ENCODE measurements at places on chromosomes 6 and 20.

- no peak for DNase-seq
These were observed 51.7 kb downstream of the SLC26A8 start for GRCh38 chr6:35972471-35973367.

DNA sequence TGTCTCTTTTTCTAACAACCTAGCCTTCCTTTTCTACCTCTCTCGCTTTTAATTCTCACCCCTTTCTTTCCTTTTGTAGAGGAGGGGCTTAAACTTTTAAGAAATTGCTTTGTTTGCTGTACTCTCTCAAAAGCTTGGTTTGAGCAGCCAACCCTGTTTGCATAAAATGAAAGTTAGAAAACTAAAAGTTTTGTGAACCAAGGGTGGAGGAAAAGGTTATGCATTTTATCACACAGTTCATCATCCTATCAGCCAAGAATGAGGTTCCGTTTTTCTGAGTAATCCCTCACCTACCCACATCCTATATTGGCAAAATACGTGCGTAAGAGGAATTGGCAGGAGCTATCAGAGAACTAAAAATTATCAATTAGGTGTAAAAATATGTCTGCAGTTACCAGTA is 42.8 kb upstream of the LOC128125822 start:
- no peak for DNase-seq

DNA sequence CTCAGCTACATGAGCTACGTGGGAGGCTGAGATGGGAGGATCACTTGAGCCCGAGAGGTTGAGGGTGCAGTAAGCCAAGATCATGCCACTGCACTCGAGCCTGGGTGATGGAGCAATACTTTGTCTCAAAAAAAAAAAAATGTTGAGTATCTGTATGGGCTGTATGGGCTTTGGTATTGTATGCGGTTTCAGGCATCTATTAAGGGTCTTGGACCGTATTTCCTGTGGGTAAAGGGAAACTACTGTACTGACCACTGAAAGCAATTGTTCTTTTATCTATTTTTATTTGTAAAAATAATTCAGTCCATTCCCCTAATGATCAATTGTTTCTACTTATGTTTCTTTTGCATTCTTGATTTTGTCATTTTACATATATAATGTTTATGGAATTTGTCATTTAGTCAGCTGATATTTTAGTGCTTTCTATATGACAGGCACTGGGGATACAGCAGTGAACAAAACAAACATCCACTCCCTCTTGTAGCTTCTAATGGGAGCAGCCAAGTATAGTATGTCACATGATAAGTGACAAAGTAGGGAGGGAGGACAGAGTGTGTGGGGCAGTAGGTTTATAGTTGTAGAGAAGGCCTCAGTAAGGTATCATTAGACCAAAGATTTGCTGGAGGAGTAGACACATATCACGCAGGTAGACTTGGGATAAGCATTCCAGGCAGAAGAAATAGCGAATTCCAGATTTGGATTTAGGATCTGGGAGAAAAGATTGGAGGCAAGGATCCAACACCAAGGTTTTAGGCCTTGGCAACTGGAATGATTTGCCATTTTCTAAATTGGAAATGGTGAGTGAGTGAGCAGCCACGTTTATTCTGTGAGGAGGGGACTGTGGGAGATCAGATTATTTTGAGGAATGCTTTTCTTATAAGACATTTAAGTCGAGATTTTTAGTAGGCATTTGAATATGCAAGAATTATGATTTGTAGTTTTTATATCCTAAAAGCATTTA is 6.0 kb downstream of the PCMT1 start:
- no peak for DNase-seq

DNA sequence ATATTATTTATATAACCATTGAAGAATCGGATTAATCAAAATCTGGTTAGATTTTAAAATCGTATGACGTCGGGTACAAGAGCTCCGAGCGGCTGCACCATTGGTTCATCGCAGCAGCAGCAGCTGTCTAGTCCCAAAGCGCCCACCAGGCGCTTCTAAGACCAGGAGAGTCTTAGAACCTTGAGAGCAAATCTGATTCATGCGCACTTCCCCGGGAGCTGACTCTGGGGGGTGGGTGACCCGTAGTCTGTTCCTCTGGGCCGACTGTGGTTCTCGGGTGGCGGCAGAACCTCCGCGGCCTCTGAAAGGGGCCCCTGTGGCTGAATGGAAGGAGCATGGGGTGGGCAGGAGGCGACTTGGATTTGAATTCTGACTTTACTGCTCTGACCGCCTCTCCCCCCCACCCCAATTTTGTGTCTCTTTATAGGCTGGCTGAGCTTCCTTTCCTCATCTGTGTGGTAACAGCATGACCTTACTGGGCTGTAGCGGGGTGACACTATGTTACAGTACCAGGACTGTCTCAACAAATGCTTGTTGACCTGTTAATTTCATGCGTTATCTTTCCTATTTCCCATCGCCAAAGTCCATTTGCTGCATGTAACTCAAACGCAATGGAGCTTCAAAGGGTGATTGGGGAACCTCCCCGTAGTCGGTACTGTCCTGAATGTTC is 119.7 kb downstream of the RTN4IP1 start:
- DNase-seq = no peak

- DNase-seq = no peak
These were observed 139.9 kb downstream of the TBXT start for GRCh38 chr6:166027761-166028160.

DNA sequence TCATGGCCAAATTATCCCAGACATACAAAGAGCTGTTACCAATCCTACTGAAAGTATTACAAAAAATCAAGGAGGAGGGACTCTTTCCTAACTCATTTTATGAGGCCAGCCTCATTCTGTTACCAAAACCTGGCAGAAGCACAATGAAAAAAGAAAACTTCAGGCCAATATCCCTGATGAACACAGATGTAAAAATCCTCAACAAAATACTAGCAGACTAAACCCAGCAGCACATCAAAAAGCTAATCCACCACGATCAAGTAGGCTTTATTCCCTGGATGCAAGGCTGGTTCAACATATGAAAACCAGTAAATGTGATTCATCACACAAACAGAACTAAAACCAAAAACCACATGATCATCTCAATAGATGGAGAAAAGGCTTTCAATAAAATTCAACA is 109.2 kb downstream of the C6orf118 start:
- no peak for DNase-seq

DNA sequence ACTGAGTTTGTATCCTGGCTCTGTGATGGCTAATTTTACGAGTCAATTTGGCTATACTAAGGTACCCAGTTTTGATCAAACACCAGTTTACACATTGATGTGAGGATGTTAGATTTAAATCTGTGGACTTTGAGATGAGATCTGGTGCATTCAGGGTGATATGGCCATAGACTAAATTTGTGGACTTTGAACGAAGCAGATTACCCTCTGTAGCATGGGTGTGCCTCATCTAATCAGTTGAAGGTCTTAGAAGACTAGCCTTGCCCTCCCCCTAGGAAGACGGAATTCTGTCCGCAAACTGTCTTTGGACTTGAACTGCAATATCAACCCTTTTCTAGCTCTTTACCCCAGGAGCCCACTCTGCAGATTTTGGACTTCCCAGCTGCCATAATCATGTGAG is 547.8 kb upstream of the CITED2 start:
- DNase-seq = no peak

GRCh38 chr20:31823360-31824124 is 4.4 kb downstream of the MYLK2 start:
- DNase-seq = no peak

DNA sequence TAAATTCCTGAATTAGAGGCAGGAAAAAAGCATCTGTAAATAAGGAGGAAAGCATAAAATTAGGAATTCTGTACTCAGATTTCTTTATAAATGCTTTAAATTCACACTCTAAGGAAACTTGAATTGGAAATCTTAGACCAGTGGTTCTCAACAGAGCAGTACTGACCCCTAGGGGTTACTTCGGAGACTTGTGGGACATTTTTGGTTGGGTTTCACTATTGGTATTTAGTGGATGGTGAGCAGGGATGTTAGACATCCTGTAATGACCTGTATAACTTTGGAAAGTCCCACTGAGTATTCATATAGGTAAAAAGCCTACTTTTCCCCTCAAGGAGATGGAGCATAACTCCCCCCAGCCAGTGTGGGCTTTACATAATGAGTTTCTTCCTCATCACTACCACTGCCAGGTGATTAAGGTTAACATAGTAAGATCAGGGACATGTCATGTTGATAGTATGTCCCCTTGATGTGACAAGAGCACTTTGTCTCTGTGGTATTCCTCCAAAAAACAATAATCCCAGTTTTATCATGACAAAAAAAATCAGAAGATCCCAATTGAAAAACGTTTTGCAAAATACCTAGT is 31.0 kb downstream of the GLO1 start:
- DNase-seq = no peak

- DNase-seq = no peak
These were observed 26.2 kb upstream of the MLIP start for GRCh38 chr6:54085047-54085446.

GRCh38 chr6:103193413-103193812 is 1666.3 kb downstream of the HACE1 start:
- DNase-seq = no peak

DNA sequence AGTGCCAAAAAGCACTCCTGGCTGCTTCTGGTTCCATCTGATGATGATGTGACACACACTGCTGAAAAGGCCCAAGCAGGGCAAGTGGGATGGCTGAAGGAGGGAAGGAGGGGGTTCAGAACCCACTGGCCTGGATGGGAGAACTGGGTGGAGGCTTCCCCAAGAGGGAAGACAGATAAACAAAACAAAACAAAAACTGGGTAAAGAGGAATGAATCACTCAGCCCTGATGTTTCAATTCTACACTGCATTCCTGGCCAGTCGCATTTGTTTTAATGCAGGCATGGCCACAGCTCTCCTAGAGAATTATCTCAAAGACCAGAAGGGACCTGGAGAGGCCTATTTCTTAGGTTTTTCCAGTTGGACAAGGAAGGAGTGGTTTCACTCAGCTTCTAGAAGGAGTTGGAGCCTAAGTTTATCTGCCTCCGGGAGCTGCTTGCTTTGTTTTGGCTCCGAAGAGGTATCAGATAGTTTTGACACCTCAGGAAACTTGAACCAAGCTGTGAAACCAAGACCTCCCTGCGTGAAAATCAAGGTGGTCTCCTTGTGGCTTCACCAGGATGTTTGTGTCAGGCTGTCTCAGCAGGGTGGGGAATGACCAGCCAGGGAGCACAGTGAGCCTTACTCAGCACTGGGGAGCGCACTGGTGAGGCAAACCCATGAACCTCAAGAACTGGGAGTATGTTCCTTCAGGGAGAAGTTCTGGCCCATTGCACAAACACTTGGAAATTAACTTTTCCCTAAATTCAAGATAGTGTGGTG is 16.1 kb downstream of the TTPAL start:
- no peak for DNase-seq

- no peak for DNase-seq
These were observed 15.6 kb downstream of the BTN2A1 start for GRCh38 chr6:26473429-26473757.

DNA sequence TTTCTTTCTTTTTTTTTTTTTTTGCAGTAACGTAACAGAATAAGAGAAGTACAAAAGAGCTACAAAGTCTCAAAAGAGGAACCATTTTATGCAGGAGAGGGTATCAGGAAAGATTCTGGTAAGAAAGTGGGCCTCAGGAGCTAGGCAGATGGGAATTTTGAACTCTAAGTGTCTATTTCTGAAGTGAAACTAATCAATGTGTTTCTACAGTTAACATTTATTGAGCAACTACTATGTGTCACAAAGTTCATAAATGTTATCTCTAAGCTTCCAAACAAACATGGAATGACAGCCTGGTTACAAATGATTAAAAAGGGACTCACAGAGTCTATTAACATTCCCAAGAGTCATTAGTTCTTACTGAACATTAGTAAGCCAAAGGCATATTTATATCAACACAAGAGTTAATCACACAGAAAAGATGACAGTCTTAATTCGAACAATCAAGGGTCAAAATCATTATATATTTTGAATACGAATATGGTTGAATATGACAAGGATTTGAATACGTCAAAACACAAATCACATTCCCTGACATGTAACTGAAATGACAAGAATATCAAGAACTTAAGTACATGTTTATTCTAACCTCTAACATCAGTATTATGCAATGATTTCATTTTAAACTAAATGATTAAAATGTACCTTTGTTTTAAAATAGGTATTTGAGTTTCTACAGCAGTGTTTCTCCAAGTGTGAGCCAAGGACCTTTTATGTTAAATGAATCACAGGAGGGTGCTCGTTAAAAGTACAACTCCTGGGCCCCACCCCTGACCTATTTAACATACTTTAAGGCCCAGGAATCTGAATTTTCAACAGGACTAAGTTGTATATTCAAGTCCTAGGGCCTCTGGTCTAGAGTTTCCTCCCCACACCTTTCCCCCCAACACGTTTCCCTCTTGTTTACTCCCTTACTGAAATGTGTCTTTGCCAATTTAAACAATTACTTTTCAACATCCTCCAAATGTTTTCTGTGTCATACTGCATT is 89.7 kb downstream of the ATXN1 start:
- no peak for DNase-seq

DNA sequence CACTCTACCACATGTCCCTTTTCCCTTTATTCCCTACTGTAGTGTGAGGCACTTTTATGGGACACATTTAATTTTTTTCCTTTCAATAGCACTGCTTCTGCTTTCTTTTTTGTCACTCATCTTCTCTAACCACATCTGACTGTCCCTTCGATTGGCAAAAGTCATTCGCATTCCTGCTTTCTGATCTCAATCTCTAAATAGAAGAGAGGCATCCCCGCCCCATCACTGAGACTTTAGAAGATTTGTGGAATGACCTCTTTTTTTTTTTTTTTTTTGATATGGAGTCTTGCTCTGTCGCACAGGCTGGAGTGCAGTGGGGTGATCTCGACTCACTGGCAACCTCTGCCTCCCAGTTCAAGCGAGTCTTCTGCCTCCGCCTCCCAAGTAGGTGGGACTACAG is 9.1 kb downstream of the ZNF292 start:
- DNase-seq = no peak

- no peak for DNase-seq
These were observed 229.8 kb downstream of the HIVEP2 start for GRCh38 chr6:142714951-142715785.

- DNase-seq = no peak
These were observed 258.7 kb downstream of the HTR1B start for GRCh38 chr6:77204555-77204954.

DNA sequence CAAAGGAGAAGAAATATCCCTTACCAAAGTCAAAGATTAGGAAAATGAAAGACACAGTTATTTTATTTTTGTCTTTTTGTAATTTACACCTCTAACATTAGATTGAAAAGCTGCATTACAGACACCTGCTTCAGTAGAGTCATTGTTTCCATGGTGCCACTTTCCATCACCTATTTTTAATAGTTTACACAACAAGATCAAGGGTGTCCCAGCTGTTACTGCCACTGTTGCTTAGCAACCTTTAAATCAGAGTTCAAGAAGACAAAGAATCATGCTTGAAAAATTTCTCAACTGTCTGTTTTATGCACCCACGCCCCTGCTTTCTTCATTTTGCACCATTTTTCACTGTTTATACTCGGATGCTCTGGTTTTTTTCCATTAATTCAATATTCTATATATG is 668.2 kb upstream of the GJE1 start:
- no peak for DNase-seq

DNA sequence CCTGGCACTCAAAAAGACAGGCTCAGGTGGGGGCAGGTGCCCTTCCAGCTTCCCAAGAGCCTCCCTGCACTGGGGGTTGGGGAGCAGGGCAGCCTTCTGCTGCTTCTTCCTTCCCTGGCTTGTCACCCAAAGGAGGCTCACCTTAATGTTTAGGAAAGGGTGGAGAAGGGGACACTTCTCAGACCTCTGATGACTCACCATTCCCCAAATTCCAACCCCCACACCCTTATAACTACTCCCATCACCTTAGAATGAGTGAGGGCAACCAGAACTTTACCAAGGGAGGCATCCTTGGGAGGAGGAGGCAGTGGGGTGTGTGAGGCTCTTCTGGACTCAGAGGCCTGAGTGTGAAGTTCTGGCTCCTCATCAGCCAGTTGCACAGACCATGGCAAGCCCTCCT is 15.2 kb upstream of the FOXP4 start:
- no peak for DNase-seq

GRCh38 chr6:53315086-53315724 is 33.5 kb downstream of the ELOVL5 start:
- no peak for DNase-seq
